ENCODE measurements at places on chromosomes 4 and X. TPM values are rescaled to one million over a fixed set of nuclear protein-coding genes. Genes with fewer than 3 reads are reported as not detected.

GRCh38 chr4:40581254-40582140 is 48.2 kb downstream of the RBM47 start:
- no peak for DNase-seq

The NUDT9 gene
- 24.9 TPM for polyA plus RNA-seq

DNA sequence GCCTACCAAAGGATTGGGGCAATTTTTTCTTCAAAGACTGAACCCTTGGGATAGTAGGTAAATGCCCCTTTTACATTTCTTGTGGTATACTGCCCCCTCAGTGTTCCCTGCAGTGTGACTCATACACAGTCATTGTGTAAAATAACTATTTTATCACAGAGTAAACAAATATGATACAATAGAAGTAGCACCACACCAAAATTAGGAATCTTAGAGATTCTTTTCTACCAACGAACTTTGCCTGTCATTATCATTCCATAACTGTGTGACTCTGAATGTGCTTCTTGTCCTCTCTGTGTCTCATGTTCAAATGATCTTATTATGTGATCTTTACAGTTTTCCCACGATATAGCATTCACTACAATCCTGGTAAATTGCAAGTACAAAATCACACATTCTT is 517.0 kb downstream of the ZIC3 start:
- no peak for DNase-seq

DNA sequence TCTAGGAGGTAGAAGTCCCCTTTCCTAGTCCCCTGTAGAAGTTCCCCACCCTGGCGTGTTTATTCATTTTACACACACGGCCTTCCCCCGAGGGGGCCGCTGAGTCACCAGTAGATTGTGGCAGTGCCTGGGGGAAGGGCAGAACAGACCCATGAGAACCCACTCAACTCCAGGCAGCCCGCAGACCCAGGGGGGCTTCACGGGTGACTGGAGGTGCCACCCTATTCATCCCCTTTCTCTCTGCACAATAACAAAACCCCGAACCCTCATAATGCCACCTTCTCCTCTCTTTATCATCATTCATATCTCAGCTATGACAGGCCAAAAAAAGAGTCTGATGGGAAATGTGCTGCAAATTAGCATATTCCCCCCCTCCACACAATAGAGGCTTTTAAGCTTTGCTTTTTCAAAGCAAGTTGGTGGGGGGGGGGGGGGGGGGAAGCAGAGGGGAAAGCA is 20.4 kb upstream of the GPM6B start:
- peak; percentile 63 for DNase-seq

DNA sequence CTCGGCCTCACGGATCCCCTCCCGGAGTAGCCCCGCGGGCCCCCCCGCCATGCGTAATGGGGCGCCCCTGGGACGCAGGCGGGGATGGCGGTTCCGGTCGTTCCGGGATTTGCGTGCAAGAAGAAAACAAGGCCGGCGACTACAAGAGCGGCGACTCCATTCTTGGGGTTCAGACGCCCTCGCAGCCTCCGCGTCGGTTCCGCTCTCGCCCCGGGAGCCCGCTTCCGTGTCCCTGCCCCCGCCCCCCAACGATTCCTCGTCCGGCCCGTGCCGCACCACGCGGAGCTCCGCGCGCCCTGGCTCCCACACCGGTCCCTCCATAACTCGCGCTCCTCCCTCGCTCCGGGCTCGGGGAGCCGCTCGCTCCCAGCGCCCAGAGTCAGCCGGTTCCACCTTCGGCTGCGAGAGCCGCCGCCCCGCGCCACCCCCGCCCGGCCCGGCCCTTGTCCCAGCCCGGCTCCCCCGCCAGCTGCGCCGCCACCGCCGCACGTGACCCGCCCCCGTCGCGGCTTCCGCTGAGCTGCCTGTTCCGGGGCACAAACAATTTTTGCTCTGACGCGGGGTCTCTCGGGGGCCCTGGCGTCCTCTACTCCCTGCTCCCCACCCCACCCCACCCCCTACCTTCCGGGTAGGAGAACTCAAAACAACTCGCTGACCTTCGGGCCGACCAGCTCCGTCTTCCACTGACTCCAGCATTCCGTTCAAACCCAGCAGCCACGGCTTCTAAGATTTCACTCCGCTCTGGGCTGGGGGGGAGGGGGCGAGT is 78.8 kb upstream of the BCOR start:
- peak; percentile 54 for DNase-seq

DNA sequence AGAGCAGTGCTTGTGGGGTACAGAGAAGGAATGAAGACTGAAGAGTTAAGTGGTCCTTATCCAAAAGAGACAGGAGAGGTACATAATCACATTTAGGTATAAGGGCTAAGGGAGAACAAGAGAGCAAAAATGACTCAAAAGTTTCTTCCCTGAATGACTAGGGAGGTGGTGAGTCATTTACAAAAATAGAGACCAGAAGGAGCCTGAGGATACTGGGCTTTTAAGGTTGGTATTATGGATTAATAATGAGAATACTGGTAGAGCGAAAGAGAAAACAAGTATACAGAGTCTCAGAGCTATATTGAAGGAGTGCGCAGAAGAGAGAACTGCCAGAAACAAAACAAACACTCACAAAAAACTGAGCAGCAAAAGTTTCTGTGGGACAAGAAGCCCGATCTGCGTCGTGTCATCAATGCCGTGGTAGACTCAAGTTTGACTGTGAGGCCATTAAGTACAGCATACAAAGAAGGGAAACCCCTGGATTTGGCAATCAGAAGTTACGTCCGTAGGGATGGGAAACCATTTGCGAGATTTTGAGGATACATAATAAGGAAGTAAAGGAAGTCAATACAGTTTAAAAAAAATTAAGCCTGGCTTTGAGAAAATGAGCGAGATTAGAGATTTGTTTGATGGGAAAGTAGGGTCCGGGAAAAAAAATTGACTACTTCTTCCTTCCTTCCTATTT is 129.1 kb upstream of the STIM2 start:
- no peak for DNase-seq

- DNase-seq: peak; percentile 85
Observed at GRCh38 chr4:66885501-66886165, 659.7 kb downstream of the CENPC start.

The PNMA3 gene
- polyA plus RNA-seq: 16.7 TPM

- DNase-seq: no peak
Observed at GRCh38 chrX:108271397-108271787, 166.8 kb downstream of the COL4A6 start.

DNA sequence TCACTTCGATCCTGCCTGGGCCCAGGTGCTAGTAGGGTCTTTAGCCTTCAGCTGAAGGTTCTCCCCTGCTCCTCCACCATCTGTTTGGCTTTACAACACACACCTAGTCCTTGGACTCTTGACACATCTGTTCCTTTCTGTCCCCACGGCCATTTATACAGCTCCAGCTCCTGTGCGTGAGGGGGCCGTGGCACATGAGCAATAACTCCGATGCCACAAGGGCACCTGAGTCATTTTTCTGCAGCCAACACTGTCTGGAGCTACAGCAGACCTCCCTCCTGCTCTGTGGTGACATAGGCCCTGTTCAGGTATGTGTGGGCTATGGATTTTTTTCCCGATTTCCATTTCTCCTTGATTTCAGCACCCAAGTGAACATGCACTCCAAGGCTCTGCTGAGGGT is 44.7 kb upstream of the BCOR start:
- DNase-seq: no peak

GRCh38 chrX:49040376-49040955 is 2.7 kb downstream of the TFE3 start:
- DNase-seq: no peak

- no peak for DNase-seq
Observed at GRCh38 chrX:154731881-154732280, 19.0 kb downstream of the GAB3 start.

- no peak for DNase-seq
Observed at GRCh38 chr4:189988877-189989431, 38.1 kb downstream of the FRG2 start.

- DNase-seq: no peak
Observed at GRCh38 chr4:113607147-113607720, 154.3 kb downstream of the CAMK2D start.

The CT45A5 gene
- polyA plus RNA-seq: not detected

The GAGE2A gene
- not detected for polyA plus RNA-seq

The ALPK1 gene
- 0.85 TPM for polyA plus RNA-seq

DNA sequence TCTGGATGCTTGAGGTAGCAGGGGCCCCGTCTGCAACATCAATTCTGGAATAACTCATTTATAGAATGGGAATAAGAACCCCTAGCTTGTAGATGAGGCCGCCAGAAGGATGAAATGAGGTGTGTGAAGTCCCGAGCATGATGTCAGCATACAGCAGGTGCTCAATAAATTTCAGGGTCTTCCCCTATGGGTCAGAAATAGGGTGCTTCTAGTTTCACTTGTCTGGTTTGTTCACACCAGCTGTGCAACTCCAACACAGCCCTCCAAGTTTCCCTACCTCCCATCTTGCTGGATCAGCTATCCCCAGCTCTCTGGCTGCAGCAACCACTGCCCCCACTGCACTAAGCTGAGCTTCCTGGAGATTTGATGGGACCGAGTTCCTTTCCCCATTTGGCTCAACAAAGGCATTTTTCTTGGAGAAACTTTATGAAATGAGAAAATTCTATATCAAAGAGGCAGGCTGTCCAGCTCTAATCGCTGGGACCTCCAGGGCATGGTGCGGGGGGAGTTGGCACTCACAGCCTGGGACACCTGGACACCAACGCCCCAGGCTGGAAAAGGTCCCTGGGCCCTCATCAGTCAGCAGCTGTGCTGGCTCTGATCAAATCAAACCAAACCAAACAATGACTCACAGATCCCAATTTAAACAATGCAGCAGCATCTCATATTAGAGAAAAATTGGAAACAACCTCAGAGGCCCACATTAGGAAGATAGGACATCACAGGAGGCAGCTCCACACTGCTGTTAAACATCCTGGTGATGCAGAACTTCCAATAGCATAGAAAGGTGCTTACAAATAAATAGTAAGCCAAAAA is 13.3 kb downstream of the SLC2A9 start:
- no peak for DNase-seq

GRCh38 chrX:149040873-149041535 is 464.1 kb downstream of the IDS start:
- no peak for DNase-seq

DNA sequence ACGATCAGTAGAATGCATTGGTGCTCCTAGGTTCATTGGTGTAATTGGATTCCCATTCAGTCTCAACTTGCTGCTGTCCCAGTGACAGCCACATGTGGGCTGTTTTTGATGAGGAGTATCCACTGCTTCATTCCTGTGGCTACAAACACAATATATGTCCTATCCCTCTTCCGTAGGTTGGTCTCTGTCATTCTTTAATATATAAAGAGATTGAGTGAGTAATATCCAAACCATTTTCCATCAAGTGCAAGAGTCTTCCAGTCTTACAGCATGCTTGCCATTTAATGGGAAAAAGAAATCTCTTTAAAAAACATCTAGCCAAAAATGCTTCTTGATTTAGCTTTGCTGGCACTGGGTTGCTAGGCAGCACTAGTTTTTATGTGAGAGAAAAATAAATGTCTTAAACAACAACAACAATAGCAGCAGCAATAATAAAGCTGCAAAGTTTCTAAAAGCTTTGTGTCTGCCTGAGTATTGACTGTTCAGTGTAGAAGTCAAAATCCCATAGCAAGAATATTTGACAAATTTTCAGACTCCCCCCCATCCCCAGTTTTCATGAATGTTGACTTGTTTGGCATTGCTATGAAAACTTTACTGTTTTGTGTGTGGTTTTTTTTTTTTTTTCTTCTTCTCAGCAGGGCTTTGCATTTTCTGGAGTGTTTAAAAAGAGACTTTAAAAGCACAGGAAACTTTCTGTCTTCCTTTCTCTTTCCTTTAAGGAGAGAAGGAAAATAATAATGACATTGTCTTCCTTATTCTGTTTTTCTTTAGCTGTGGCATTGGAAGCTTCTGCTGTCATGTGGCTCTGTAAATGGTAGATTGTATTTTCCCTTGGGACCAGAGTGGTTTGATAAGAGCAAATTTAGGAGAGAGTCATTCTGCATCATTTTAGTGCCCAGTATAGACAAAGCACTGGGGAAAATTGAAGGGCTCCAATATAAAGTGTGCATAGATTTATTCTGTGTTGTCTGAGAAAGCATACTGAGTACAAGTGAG is 244.3 kb downstream of the ARHGAP10 start:
- peak; percentile 43 for DNase-seq

The F9 gene
- polyA plus RNA-seq: not detected

GRCh38 chr4:40299126-40299525 is 36.0 kb upstream of the CHRNA9 start:
- DNase-seq: no peak

- peak; percentile 86 for DNase-seq
Observed at GRCh38 chr4:182806259-182807252, 110.6 kb downstream of the DCTD start.

DNA sequence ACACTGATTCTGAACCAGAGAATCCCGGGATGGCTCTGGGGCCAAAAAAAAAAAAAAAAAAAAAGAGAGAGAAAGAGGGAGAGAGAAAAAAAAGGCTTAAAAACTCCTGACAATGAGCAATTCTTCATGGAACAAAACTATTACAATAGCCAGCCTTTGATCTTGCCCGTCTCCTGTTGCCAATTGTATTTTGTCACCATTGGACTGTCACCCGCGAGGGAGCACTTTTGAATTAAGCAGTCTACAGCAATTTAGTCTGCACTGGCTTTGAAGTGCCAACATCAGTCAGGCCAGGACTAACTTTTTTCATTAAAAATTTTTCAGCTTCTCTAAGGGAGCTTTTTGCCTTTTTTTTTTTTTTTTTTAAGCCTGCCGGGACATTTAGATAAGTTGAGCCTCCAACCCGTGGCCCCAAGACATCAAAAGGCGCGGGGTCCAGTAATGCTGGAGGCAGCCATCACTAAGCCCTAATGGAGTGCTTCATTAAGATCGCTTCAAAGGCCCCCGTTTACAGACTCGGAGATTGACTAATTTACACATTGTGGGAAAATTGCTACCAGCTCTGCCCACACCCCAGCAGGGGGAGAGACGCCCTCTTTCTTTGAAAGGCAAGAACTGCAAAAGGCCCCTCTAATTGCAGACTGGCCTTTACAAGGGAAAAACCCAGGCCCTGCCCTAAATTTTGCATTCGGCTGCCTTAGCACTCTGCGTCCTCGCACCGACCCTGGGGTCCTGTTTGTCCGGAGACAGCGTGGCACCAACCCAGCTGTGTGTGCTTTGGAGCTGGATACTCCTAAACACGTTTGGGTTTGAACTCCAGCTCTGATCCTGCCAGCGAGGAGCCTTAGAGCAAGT is 98.1 kb upstream of the MSX1 start:
- DNase-seq: peak; percentile 87

DNA sequence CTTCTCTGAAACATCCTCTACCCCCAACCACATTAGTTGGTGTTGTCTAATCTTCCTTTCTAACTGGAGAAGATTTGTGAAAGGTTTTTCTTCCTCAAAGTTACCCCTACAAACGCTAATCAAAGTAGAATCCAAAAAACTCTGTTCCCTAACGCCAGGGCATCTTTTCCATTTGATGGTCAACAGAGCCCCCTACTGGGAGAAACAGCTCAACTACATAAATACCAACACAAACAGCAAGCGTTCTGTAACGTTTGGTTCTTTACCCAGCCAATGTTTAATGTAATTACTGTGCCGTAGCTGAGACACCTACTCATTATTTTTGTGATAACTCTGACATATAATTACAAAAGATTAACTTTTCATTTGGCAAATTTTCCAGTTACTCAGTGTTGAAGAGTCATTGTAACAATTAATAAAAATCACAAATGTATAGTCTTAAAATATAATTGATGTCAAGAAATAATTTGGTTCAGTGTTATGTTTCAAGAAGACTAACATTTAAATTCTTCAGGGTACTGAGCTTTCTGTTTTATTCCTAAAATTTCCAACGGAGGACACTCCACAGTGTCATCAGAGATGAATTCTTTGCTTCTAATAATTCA is 94.9 kb upstream of the TBC1D9 start:
- peak; percentile 90 for DNase-seq
